Lung (tissue), 17 donors: ENCODE measurements at places on chromosomes 13 and 19. TPM values are rescaled to one million over a fixed set of nuclear protein-coding genes. Genes with fewer than 3 reads are reported as not detected.

GRCh38 chr13:41008349-41008980, 10.7 kb downstream of the ELF1 start:
- no peaks in the 10 kb centered on the region for H3K36me3 ChIP-seq
- peaks cover 11% of the 10 kb centered on the region for H3K4me1 ChIP-seq
- H3K27ac ChIP-seq, result no peak overlapping the region

DNA sequence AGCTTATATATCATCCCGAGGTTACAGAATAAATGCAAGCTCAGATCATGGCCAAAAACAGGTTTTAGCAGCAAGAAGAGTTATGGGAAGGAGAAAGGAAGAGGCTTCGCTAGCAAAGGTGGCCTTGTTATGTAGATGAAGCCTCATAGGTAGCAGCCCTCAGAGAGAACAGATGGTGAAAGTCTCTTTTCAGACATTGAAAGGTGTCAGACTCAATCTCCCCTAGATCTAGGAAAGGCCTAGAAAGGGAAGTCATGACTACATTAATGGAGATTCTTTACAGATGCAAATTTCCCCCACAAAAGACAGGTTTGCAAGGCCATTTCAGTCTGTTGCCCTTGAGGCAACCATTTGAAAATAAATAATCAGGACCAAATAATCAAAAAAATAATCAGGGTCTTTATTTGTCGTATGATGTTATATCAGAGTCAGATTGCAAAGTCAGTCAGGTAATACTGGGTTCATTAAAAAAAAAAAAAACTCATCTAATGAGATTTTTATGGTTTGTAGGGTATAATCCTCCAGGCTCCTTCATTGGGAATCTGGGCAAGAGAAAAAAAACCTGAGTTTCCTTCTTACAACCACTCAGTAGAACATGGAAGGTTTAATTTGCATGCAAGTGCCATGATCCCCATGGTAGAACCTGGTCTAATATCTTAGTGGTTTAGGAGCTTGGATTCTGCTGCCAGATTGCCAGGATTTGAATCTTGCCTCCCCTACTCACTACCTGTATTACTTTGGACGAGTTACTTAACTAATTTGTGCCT, 50.8 kb upstream of the HTR2A start:
- H3K27ac ChIP-seq, result no peak overlapping the region
- H3K36me3 ChIP-seq, result no peaks in the 10 kb centered on the region
- no peaks in the 10 kb centered on the region for H3K27me3 ChIP-seq
- H3K4me3 ChIP-seq, result no peak overlapping the region
- DNase-seq, result no peak
- H3K4me1 ChIP-seq, result no peaks in the 10 kb centered on the region

DNA sequence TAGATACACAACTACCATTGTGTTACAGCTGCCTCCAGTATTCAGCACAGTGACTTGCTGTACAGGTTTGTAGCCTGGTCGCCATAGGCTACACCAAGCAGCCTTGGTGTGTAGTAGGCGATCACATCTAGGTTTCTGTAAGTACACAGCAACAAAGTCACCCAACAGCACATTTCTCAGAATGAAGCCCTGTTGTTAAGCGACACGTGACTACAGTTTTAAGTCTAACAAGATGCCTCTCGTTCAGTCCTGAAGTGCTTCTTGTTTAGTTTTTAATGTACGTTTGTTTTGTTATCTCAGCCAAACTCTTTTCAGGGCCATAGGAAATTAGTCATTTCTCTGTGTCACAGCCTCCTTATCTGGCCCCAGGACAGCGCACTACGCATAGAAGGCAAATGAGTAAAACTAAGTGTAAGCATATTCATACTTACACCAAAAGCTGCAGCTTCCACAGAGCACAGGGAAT, 50.0 kb upstream of the GPR183 start:
- H3K4me3 ChIP-seq, result no peak overlapping the region
- no peaks in the 10 kb centered on the region for H3K27me3 ChIP-seq
- no peak for DNase-seq
- H3K36me3 ChIP-seq, result peaks cover 4% of the 10 kb centered on the region
- H3K4me1 ChIP-seq, result peaks cover 6% of the 10 kb centered on the region

- peaks cover 20% of the 10 kb centered on the region for H3K27me3 ChIP-seq
- no peaks in the 10 kb centered on the region for H3K4me1 ChIP-seq
- H3K27ac ChIP-seq, result no peak overlapping the region
- DNase-seq, result no peak
Measured at GRCh38 chr19:9909251-9909650, 27.1 kb downstream of the OLFM2 start.

- H3K27ac ChIP-seq, result no peak overlapping the region
- DNase-seq, result no peak
- no peaks in the 10 kb centered on the region for H3K27me3 ChIP-seq
- H3K4me3 ChIP-seq, result no peak overlapping the region
- peaks cover 13% of the 10 kb centered on the region for H3K36me3 ChIP-seq
Measured at GRCh38 chr19:16883522-16883921, 5.3 kb upstream of the F2RL3 start.

CGB2 gene
- 0.58 TPM for total RNA-seq

NXNL1 gene
- not detected for total RNA-seq
